NCI-H1694 (cell line): ENCODE measurements at places on chromosomes 12 and 14.
A peak's percentile ranks its signal among the peaks of the same experiment; 100 is the strongest.

GRCh38 chr14:71438684-71439083 is 493.5 kb upstream of the RGS6 start:
- DNase-seq: no peak

DNA sequence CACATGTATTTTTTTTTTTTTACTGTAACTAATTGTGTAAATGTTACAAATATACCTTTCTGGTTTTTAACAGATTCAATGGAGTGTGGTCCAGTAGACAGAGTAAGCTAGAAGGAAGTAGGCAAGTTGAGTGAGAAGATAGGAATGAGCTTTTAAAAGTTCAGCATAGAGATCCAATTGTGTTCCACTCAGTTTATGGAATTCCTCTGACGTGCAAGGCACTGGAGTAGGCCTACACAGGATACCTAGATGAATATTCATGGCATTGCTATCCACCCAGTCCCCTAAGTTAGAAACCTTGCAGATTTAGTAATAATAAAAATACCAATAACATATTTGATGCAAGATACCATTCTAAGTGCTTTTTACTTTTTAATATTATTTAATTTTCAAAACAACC is 225.6 kb upstream of the ARID2 start:
- DNase-seq: no peak

DNA sequence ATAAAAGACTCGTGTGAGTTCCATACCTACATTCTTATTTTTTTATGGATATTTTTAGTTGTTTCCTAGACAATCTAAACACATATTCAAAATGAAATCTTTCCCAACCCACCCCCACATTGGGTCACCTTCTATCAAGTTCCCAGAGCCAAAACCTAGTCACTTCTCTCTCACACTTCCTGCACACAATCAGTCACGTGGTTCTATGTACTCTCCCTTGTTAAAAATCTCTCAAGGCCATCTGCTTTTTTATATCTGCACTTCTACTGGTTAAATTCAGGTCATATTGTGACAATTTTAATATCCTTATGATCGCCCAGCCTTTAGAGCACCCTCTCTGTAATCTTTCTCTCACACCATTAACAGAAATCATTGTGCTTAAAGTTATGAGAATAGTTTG is 175.0 kb upstream of the SYT10 start:
- no peak for DNase-seq

- DNase-seq: no peak
Observed at GRCh38 chr12:56695327-56696101, 7.4 kb upstream of the PTGES3 start.

DNA sequence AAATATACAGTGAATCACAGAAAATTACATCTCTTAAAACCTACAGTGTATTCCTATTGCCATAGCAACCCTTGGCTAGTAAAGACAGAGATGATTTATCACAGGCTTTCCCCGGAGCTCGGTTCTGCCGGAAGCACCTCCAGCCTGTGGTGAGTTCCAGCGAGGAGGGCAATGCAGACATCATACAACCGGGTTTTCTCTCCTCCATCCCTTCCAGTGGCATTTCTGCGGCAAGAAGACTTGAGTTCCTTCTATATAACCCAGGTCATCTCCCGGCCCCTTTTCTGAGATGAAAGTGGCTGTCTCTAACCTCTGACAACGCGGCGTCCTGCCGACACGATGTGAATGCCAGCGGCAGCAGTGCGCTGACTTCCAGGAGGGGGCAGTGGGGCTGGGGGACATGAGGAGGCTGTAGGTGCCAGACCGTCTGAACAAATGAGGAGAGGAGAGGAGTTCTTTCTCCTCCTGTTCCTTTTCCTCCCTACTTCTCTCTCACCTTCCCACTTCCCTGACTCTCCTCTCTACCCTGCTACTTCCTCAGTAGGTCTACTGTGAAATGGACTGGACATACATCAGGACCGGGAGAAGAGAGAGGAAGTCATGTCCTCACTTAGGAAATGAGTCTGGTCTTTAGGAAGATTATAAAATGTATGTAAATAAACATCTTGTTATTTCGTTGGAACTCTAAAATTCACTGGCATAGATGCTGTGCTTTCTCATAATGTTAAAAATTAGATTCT is 68.6 kb upstream of the MAX start:
- DNase-seq: peak; percentile 61

GRCh38 chr12:111425655-111426054 is 19.9 kb downstream of the SH2B3 start:
- DNase-seq: no peak

- no peak for DNase-seq
Observed at GRCh38 chr14:99792551-99793212, 531 bp upstream of the EML1 start.

DNA sequence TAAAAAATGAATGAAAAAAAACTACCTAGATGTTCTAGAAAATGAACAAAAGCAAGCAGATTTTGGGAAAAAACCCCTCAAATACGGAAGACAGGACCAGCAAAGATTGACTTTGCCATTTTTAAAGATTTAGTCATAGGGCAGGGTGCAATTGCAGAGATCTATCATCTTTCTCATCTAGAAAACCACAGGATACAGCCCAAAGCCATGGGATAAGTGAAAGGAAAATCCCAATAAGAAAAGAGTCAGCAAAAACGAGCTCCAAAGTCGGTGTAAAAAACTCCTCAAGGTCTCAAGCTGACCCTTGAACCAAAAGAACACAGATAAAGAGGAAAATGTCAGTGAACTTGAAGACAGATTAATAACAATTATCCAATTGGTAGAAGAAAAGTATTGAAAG is 28.0 kb downstream of the CEP290 start:
- no peak for DNase-seq

DNA sequence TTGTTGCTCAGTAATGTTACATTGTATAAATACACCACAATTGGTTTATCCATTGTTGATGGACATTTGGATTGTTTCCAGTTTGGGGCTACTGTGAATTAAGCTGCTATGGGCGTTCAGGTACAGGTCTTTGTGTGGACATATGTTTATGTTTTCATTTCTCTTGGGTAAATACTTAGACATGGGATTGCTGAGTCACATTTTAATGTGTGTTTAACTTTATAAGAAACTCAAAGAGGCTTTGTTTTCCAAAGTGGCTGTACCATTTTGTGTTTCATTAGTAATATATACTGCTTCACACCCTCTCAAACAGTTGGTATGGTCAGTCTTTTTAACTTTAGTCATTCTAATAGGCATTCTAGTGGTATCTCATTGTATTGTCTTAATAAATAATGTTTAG is 225.0 kb downstream of the SPTSSA start:
- DNase-seq: no peak

DNA sequence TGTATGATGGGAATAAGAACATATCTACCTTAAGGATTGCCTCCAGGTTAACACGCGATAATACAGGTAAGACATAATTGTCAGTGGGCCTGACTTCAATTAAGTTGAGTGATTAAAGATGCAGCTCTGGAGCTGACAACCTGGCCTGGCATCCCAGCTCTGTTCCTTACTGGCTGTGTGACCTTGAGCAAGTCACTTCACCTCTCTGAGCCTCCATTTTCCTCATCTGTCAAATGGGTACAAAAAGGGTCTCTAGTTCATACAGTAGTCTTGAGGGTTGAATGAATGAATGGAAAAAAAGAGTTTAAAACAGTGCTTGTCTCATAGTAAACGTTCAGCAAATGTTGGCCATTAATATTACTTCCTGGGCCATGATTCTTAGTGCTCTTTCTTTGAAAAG is 213.9 kb downstream of the PHETA1 start:
- DNase-seq: no peak

DNA sequence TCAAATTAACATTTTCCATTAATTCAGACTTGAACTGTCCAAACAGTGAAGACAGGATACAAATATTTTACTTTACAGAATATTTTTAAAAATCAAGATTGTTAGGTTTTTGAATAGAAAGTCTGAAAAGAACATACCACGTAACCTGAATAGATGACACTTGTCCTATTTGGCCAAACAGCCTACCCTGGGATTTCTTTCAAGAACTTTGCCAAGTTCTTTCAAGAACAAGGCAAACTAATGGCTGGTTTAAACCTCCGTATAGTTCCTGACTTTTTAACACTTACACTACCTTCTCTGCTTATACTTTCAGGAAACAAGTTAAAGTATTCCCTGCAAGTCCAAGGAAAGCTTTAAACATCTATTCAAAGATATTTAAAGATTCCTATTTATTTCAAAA is 35.0 kb downstream of the MAP4K5 start:
- no peak for DNase-seq

DNA sequence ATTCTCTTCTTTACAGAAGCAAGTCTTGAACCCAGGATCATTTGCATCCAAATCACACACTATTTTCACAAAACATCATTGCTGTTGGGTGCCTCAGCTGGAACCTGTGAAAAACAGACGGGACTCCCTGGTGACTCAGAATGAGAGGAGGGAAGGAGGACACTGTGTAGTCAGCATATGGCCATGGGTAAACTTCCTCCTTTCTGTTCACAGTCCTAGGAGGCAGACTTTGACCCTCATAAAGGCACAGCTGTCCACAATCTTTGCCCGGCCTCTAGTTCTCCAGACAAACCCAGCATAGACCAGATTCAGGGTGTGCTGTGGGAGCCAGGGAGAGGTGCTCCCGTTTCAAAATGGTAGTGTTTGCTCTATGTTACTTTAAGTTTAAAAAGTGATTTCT is 62.0 kb downstream of the DYRK2 start:
- DNase-seq: no peak

- no peak for DNase-seq
Observed at GRCh38 chr14:55697414-55697861, 117.4 kb downstream of the KTN1 start.

GRCh38 chr14:22422238-22422637 is 166.8 kb downstream of the DAD1 start:
- DNase-seq: no peak
